ENCODE measurements at places on chromosomes 7 and 10.

DNA sequence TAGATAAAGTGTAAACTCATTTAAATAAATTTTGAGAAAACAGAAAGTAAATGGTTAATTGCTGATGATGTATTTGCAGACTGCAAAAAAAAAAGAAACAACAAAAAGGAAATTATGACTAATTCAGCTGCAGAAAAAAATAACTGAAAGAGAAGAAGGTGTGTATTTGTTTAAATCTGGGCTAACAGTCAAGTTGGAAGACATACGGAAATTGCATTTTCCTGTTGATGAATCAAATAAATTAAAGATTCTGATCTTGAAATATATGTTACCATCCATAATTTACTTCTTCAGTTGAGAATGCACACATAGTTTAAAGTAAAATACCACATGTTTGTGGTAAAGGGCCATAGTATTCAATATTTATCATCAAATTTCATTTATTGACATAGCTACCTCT lies 19.3 kb upstream of the ING3 start:
- peak; percentile 20 for DNase-seq

DNA sequence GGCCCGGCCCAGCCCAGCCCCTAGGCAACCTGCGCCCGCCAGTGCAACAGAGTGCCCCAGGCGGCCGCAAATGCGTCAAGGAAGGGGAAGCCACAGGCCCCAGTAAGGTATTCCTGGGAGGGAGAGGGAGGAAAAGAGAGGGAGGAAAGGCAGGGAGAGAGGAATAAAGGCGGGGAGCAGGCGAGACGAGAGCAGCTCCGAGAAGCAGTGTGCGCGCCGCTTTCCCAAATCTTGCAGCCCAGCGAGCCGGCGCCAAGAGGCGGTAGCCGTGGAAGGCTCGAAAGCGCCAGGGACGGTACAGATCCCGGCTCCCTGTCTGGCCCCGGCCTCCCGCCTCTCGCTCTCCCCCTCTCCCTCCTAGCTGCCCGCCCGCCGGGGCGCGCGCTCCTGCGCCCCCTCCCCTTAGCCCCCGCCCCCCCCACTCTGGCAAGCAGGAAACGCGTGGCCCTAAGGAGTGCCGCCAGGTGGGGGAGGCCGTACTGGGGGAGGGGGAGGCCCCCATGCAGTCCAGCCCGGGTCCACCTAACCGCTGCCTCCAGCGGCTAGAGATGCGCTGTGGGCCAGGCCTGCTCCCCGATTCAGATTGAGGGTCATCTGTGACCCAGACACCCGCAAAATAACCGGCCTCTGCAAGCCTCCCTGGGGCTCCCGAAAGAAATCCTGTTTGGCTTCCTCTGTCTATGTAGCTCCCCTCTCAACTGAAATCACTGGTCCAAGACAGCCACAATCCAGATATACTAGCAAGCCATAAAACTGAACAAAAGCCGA lies 4.3 kb downstream of the HOXA10 start:
- DNase-seq, result peak; percentile 79

- DNase-seq, result peak; percentile 24
Measured at GRCh38 chr7:158355456-158356065, 232.1 kb downstream of the PTPRN2 start.

- DNase-seq, result no peak
Measured at GRCh38 chr10:92066386-92066785, 142.8 kb downstream of the BTAF1 start.

GRCh38 chr10:101902032-101902819 lies 58.6 kb upstream of the KCNIP2 start:
- no peak for DNase-seq

DNA sequence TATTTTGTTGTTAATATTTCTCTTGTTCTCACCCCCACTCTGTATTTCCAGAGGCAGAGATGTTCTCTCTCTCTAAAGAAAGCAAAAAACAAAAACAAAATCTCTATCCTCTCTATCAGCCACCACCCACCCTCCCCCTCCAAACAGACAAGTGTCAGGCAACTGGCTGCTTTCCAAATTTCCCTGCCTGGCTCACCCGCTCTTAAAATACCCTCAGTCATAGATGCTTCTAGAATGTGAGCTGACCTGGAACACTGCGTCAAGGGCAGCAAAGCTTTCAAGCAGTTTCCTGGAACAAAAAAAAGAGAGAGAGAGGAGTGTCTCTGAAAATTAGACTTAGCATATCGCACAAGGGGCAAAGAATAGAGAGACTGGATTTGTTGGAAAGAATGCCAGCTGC lies 341.0 kb upstream of the ZMIZ1 start:
- no peak for DNase-seq

DNA sequence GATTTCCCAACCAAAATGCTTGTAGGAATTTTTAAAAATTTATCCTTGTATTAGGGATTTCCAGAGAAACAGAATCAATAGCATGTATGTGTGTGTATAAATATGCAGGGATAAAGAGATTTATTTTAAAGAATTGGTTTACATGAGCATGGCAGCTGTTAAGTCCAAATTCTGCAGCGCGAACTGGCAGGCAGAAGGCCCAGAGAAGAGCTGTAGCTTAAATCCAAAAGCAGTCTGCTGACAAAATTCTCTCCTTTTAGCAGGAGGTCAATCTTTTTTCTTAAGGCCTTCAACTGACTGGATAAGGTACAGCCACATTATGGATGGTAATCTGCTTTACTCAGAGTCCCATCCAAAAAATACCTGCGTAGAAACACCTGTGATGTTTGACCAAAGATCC lies 42.0 kb downstream of the PRR15 start:
- peak; percentile 15 for DNase-seq

DNA sequence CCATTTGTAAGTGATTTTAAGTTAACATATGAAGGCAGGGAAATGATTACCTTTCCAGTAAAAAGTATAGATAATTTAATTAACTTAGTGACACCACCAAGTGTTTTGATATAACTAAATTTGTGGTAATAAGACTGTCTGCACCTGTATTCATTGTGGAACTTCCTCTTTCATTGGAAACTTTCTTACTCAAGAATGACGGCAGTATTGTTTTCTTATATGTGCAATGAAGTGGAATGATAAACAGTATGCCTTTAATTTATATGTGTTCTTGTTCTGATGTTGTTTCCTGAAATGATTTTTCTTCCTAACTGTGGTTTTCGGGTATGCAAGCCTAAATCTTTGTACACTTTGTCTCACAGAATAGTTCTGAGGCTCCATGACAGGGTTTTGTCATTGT lies 46.4 kb downstream of the CASD1 start:
- no peak for DNase-seq

DNA sequence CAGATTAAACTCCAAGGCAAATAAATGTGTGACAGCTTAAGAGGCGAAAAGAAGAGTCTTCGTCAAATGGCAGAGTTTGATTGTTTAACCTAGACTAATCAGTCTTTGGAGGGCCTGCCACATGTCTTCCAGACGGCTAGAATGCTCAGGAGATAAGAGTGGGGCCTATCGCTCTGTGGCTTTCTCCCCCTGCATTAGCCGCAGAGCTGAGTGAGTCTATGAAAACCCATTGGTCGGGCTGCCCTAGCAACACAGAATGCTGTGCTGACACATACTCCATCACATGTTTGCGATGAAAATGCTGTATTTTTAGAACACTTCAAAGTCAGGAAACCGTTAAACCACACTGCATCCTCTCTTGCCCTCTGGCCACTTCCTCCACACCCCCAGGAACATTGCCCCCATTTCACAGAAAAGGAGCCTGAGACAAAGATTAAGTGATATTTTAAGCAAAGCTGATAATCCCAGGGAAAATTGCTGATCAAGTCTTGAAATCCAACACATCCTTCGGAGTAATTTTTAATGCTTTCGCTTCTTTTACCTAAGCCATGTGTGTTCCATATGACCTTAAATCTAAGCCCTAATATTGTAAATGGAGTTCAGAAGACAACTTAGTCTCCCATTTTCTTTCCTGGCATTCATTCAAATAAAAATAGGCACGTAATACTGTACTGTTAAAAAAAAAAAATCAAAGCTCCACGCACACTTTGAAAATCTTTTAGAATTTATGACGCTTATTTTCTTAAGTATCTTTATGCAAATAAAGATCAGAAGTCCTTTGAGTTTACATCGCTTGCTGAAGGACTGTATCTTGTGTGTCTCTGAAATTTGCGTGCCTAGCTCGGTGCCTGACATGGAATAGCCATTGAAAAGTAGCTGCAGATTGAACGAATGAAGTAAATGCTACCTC lies 161.2 kb downstream of the CELF2 start:
- no peak for DNase-seq

- DNase-seq, result peak; percentile 71
Measured at GRCh38 chr10:73762915-73763314, 18.7 kb downstream of the SEC24C start.

- peak; percentile 34 for DNase-seq
Measured at GRCh38 chr10:17409170-17409733, 45.1 kb downstream of the ST8SIA6 start.

DNA sequence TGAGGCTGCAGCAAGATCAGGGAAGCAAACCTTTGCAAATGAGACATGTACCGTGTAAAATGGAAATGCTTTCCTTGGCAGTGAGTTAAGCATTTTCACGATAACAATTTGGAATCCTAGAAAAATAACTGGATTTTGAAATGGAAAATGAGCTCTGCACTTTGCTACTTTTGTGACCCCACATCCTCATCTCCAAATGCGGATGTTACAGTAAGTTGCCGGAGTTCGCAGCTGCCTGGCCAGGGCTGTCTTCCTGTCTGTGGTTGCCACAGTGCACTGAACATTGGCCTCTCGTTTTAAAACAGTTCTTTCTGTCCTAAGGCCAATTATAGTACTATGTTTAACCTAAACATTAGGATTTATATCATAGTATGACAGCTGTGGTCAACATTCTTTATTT lies 136.2 kb upstream of the FZD8 start:
- DNase-seq, result no peak

DNA sequence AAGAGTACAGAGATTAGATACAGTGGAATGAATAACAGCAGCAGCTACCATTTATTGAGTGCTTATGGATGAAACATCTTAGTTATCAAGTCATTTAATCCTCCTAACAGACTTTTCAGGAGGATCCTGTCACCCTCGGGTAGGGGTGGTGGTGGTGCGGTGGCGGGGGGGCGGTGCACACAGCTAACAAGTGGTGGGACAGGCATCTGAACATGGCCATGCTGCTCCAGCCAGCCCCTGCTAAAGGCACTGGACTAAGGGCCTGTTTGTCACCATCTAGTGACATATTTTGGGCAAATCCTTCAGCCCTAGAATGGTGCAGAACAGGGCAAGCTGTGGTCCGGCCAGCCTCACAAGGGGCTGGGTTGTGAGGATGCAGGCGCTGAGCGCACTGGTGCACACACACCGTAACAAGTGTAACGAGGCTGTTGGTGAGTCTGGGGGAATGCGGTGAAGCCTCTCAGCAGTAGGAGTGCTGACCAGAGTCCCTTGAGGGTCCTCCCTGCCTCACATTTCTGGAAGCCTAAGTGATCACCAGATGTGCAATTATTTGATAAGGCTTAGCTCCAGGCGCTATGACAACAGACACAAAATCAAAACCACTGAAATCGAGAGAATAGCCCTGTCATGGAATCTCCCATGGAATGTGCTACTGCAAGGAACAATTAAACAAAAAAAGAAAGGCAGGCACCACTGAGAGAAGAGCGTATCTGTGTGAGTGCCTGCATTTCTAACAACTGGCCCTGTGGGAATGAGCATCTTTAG lies 102.2 kb downstream of the RNF216 start:
- DNase-seq, result no peak

DNA sequence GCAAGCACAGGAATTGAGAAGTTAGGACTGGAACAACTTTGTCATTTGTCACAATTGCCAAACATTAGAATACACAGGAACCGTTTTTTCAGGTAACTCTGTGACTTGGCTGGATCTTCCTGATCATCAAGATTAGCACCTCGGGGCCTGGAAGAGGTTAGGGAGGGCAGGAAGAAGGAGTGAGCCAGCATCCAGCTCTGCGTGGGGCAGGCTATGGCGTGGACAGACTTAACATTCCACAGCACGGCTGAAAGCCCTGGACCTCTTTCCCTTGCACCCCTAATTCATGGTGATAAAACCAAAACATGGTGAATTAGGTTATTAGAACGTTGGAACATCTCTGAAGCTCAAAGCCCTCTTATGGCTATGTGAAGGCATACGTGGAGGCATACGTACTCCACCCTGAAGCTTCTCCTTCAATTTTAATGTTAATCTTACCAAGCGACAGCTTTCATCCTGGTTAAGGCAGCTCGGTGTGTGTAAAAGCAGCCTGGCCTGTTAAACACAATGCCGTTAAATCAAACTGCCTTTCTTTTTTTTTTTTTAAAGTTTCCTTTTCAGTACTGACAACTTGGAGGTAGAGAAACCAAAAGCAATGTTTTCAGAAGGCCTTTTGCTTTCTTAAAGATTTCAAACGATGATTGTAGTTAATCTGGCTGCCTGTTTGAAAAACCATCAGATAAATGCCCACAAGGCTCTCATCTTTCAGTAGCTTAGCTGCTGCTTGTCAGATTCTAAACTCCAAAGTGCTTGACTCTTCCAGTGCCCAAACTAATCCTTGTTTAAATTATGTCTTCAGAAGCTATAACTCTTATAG lies 4.5 kb downstream of the GRK5 start:
- no peak for DNase-seq

DNA sequence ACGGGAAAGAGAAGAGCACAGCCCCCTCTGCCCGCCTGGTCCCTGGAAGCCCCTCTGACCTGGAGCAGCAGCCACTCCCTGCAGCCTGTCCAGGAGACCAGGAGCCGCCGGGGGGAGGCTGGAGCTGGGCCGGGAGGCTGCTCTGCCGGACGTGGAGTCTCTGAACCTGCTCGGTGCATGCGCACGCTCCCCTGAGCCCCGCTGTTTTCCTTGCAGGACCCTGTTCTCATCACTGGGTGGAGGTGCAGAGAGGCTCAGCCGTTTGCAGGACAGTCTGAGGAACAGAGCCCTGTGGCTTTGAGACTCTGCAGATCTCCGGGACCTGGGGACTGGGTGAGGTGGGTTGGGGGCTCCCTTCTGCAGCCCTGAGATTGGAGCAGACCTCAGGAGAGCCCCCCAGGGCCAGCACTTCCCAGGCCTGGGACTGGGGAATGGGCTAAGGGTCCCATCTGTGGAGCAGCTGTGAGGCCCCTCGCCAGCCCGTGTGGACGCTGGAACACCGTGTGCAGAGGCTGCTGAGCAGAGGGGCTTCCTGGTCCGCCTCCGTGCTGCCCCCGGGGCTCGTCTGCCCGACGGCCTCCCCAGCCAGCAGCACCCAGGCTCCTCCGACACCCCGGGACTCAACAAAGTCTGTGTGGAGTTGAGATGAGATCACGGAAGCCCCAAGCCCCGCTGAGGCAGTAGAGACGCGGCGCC lies 48.5 kb upstream of the ADGRA1 start:
- DNase-seq, result peak; percentile 8

- DNase-seq, result no peak
Measured at GRCh38 chr10:24039897-24040296, 169.0 kb upstream of the KIAA1217 start.

DNA sequence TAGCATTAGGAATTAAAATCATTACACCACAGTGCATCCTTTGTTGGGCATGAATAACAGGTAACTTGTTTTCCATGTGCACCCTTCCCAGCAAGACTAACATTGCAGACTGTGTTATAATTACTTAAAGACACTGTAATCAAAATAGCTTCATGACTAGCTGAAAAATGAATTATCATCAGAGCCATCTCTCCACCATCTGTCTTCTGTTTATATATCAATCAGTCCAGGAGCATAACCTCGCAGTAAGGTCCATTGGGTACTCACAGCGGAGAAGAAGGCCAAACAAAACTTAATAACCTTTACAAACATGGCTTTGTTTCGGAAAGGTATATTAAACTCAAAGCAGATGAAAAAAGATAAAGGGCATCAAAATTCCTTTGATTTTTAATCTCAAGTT lies 90.6 kb downstream of the ODAD2 start:
- DNase-seq, result no peak

GRCh38 chr7:74097937-74098614 lies 14.5 kb downstream of the LIMK1 start:
- DNase-seq, result peak; percentile 98
